H4 (cell line): ENCODE measurements at places on chromosomes 6 and 20. TPM values are rescaled to one million over a fixed set of nuclear protein-coding genes. Genes with fewer than 3 reads are reported as not detected.

The OR2B6 gene
- not detected in 2 replicates for total RNA-seq

The ARFGEF3 gene
- total RNA-seq: 0.10 and 0.23 TPM in 2 replicates

The HRH3 gene
- not detected in 2 replicates for total RNA-seq

The SRXN1 gene
- total RNA-seq: 153 and 165 TPM in 2 replicates

The KIF6 gene
- 2.0 and 2.2 TPM in 2 replicates for total RNA-seq

The MAS1 gene
- not detected in 2 replicates for total RNA-seq

The KATNA1 gene
- total RNA-seq: 11.8 and 15.3 TPM in 2 replicates

The SEL1L2 gene
- total RNA-seq: not detected in 2 replicates

The FAM209B gene
- not detected in 2 replicates for total RNA-seq

The TFAP2D gene
- total RNA-seq: 0.14 and 0.46 TPM in 2 replicates

The MMP24 gene
- total RNA-seq: 0.33 and 0.68 TPM in 2 replicates

The STMND1 gene
- not detected in 2 replicates for total RNA-seq

The MLN gene
- total RNA-seq: not detected in 2 replicates

The SLC17A3 gene
- total RNA-seq: 0.39 TPM in 1 of 2 replicates, not detected in the other

The BTBD3 gene
- total RNA-seq: 19.7 and 21.0 TPM in 2 replicates

The HM13 gene
- total RNA-seq: 72.4 and 109 TPM in 2 replicates

The C6orf118 gene
- not detected in 2 replicates for total RNA-seq

The ASIP gene
- total RNA-seq: not detected in 2 replicates

The TREM2 gene
- 0.27 TPM in 1 of 2 replicates, not detected in the other for total RNA-seq

The TMC2 gene
- total RNA-seq: not detected in 2 replicates

The RBPJL gene
- total RNA-seq: not detected in 2 replicates

The ZSCAN31 gene
- total RNA-seq: 182 and 210 TPM in 2 replicates

The SLC2A10 gene
- 3.2 and 3.9 TPM in 2 replicates for total RNA-seq

DNA sequence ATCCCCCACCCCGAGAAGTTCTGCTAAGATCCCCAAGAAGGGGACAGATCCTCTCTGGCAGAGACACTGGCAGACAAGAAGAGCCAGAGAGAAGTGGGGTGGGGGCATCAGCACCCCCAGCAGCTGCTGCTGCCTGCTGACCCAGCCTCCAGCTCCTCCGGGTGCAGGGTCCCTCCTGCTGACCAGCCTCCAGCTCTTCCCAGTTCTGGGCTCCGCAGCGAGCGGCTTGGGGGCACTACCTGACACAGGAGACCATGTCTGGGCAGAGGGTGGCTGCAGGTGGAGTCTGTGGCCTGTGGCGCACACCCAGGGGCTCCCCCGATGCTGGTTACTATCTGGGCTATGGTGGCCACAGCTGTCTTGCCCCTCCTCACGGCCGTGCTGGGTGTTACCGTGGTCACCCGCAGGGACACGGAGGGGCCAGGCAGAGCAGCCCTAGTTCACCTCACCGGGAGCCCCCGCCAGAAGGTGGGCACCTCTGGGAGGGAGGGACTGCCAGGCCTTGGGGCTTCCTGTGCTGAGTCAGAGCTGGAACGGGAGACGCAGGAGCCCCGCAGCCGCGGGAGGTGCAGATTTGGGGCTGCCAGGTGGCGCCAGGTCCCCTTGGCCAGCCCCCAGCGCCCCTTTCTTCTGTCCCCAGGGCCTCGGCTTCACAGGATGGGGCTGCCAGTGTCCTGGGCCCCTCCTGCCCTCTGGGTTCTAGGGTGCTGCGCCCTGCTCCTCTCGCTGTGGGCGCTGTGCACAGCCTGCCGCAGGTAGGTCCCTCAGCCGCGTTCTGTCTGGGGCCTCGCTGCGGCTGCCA is 630 bp downstream of the LIME1 start:
- no peak for DNase-seq

- DNase-seq: no peak
Observed at GRCh38 chr6:84095156-84095555, 61.6 kb downstream of the MRAP2 start.

GRCh38 chr6:142844065-142844755 is 100.8 kb downstream of the HIVEP2 start:
- no peak for DNase-seq

DNA sequence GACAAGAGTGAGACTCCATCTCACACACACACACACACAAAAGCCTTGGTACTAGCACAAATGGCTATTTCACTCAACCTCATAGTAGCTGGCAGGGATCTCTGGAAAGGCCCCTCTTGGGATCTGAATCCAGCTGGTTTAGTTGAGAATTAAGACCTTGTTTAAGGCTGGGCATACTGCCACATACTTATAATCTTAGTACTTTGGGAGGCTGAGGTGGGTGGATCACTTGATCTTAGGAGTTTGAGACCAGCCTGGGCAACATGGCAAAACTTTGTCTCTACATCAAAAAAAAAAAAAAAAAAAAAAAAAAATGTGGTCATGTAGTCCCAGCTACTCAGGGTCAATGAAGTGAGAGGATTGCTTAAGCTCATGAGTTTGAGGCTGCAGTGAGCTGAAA is 628.3 kb downstream of the MMUT start:
- DNase-seq: peak; percentile 60

GRCh38 chr20:43983359-43983758 is 68.7 kb downstream of the TOX2 start:
- no peak for DNase-seq

- DNase-seq: no peak
Observed at GRCh38 chr6:161503570-161503969, 229.7 kb upstream of the AGPAT4 start.

DNA sequence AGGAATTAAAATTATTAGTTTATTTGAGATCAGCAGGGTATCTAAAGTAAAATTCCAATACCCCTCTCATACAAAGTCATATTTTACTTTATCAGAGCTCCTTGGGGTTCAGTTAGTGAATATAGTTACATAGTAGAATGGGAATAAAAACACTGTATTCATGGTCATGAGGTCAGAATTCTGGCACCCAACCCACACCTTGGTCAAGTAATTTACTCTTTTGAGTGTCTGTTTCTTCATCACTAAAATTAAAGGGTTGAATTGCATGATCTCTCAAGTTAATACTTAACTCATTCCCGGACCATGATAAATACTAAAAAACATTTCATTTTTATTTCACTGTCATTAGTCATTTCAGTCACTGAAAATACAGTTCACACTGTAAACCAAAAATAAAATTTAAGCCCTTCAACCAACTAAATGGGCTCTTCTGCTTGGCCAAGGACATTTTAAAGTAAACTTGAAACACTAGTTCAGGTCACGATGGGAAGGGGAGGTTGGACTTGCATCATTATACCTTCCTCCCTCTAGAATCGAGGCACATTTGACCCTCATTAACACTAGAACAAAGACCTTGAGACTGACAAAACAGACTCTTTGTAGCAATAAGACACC is 21.1 kb upstream of the HLA-DRB1 start:
- DNase-seq: no peak

- no peak for DNase-seq
Observed at GRCh38 chr6:115194981-115195638, 852.3 kb upstream of the HS3ST5 start.

DNA sequence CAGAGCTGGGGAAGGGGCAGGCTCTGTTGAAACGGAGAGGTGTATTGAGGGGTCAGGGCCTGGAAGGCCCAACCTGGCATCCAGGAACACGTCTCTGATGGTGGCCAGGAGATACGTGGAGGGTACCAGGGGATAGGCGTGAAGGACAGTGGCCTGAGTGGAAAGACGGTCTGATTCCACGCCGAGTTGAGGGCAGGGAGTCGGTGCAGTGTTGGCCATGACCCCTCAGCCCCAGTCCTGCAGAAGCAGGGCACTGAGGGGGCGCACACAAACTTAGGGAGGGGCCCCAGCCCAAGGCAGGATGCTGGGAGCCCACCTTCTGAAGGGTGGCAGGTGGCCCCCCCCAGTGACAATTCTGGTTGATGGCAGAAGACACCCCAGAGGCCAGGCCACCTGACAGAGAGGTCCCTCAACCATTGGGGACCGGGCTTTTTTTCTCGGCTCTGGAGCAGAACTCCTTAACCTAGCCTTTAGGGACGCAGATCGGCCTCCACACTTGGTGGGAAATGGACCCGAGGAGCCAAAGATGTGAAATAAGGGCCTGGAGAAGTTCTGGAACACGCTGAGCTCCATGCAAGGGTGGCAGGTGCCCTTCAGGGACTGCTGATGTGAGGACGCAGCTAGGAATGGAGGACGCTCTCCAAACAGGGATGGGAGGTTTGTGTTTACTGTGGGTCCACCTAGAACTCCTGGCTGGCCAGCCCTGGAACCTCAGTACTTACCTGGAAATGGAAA is 91.0 kb downstream of the TMEM242 start:
- no peak for DNase-seq

- no peak for DNase-seq
Observed at GRCh38 chr20:39292193-39292736, 330.1 kb downstream of the DHX35 start.

GRCh38 chr6:78850621-78851020 is 16.7 kb upstream of the IRAK1BP1 start:
- DNase-seq: no peak

- no peak for DNase-seq
Observed at GRCh38 chr6:17240803-17241500, 40.2 kb upstream of the RBM24 start.

- no peak for DNase-seq
Observed at GRCh38 chr6:159871241-159871640, 19.5 kb upstream of the MAS1 start.

GRCh38 chr6:58198301-58198700 is 880.9 kb downstream of the PRIM2 start:
- no peak for DNase-seq

DNA sequence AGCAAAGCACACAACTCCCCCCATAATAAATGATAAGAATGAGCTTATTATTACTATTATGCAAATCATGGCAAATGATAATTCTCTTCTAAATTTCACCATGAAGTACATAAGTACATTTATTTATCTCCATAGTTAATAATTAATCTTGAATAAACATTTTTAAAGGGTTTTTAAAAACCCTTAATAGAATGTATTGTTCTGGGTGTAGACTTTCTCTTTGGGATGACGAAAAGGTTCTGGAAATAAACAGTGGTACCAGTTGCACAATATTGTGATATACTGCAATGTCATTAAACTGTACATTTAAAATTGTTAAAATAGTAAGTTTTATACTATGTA is 18.0 kb downstream of the DST start:
- DNase-seq: no peak

DNA sequence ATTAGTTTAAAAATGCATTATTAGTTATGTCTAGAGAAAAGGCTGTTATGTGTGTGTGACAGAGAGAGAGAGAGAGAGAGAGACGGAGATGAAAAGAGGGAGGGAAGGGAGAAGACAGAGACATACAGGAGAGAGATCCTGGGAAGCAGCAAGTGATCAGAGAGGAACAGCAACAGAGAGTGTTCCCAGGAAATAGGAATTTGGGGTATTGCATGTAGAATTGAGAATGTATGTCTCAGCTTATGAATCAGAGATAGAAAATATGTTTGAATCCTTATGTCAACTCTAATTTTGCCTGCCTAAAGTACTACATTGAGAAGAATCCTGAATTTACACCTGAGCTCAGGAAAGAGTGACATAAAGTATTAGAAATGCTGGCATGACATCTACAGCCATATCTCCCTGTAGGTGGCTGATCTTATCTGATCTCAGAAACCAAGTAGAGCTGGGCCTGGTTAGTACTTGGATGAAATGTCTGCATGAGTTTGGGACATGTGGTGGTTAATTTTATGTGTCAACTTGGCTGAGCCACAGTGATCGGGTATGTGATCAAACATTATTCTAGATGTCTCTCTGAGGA is 130.6 kb downstream of the TENT5A start:
- no peak for DNase-seq

GRCh38 chr6:43680308-43681200 is 7.0 kb downstream of the MRPS18A start:
- DNase-seq: no peak

DNA sequence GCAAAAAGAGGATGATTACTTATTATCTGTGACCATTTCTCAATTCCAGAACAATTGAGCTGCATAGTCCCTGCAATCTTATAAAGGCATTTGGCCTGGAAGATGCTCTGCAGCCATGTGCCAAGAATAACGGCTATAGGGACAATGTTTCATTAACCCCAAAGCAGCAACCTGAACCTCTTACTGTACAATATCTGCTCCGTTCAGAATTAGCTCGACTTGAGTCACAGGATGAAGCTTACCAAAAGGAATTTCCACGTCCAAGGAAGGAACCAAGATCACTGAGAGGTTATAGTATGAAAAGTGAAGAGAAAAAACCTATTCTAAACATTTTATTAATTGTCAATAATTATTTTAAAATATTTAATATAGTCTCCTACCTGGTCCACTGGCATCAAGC is 167.3 kb upstream of the GMDS start:
- DNase-seq: no peak

GRCh38 chr20:14785065-14785743 is 447.8 kb upstream of the FLRT3 start:
- no peak for DNase-seq

GRCh38 chr6:123118811-123119210 is 122.8 kb downstream of the CLVS2 start:
- DNase-seq: no peak

DNA sequence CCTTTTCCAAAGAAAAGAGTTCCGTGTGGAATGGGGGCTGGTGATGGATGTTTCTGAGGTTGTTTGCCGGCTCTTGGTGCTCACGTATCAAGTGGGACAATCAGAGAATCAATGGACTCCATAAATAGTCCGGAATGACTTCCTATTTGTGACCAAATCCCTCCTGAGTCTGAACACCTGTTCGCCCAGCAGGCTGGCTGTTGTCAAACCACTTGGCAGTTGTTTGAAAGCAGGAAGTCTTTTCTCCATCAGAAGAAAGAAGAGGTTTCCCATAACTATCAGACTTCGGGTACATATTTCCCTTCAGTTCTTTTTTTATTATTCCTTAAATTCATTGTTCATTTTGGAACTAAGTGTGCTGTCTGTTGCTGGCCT is 154.7 kb upstream of the RIN2 start:
- DNase-seq: no peak

GRCh38 chr6:32436995-32437836 is 2.5 kb upstream of the HLA-DRA start:
- DNase-seq: no peak

GRCh38 chr6:140393665-140394540 is 1019.5 kb upstream of the CITED2 start:
- DNase-seq: peak; percentile 3

DNA sequence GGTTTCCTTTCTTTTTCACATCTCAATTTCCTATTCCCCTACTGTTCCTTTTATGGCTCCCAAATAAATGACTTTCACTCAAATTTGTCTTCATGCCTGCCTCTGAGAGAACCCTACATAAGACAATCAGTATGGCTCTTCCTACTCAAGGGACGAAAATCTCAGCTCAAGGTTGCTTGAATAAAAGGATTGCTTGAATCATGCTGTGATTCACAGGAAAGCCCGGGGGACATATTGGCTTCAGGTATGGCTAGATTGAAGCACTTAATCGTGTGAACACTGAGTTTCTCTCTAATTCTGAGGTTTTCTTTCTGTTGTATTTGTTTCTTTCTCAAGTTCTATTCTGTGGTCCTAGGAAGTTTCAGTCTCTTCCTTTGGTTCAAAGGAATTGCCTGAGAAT is 140.3 kb upstream of the SULF2 start:
- no peak for DNase-seq
